Bronchial epithelial cell (primary cell): ENCODE measurements at places on chromosomes 12 and 14. TPM values are rescaled to one million over a fixed set of nuclear protein-coding genes. Genes with fewer than 3 reads are reported as not detected.

Gene IGF1
- 0.26 TPM in 1 of 2 replicates, not detected in the other for total RNA-seq

DNA sequence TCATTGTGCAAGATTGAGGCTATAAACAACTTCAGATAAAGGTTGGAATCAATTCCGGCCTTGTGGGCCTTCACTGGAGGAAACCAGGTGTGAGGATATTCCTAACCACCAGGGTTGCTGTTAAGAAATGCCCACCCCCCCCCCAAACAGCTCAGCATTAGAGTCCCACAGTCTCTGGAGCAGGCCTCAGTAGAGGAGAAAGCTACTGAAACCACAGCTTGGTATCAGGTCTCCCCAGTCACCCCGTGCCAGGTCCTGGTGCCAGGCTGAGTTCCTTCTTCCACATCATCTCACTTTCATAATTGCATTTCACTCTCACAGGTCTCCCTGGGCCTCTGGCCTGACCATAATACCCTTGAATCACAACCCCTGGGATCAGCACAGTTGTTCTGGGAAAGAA, 12.5 kb downstream of the GALNT6 start:
- no peak for DNase-seq

GRCh38 chr12:51662728-51663154, 71.7 kb downstream of the SCN8A start:
- no peak for DNase-seq

DNA sequence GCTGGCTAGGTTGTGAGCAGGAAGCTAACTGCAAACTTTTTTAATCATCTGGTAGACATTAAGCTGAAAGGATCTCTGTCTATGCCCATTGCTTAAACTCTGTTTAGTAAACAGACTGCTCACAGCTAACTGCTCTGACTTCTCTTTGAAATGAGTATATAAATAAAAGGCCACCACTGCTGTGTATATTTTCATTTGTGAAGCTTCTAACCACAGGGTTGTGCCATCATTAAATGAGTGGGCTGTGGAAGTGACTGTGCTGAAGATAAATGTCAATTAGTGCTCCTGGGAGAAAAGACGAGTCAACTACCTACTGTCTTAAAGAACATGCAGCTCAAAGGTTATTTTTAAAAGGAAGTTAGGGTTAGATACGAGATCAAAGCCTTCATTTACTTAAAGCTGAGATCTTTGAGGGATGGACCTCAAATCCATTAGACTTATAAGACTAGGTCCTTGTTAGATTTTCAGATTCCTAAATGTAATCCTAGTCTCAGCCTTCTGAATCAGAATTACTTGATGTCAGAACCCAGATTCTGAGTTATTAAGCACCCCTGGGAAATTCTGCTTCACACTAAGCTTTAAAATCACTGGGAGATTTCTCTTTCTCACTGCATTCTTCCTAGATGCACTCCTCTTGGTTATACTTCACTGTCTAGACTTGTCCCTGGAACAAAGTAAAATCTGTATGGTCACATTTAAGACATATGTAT, 213.1 kb upstream of the FLRT2 start:
- DNase-seq: no peak

Gene CYP27B1
- total RNA-seq: 0.77 and 3.9 TPM in 2 replicates

- DNase-seq: no peak
Observed at GRCh38 chr14:52049721-52050588, 18.9 kb downstream of the NID2 start.

DNA sequence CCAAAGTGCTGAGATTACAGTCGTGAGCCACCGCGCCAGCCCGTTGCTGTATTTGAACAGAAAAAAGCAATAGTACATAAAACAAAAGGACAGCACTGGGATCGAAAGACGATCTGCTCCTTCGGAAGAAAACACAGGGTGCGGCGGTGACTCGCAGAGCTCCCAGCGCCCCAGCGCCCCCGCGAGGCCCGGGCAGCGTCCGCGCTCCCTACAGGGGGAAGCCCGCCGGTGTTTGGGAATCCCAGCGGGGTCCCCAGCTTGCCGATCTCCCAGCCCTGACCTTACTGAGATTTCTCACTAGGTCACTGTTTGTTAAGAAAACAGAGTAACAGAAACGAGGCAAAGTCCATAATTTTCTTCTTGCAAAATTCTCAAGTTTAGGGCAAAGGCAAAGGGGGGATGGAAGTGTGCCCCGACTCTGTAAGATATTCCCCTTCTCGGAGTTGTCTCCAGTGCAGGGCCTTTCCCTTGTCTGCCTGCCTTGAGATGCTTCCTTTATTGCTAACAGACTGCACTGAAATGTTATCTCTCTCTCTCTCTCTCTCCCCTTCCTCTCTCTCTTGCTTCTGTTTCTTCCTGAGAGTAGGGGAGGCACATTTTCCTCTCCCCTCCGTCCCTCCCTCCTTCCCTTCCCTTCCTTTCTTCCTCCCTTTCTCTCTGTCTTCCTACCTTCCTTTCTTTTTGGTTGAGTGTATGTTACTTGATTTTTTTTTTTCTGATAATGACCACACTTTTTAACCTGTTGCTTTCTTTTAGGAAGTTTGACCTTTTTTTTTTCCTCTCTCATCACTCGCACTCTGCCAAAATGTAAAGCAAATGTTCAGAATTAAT, 91.9 kb downstream of the TMEM30B start:
- DNase-seq: peak; percentile 50

DNA sequence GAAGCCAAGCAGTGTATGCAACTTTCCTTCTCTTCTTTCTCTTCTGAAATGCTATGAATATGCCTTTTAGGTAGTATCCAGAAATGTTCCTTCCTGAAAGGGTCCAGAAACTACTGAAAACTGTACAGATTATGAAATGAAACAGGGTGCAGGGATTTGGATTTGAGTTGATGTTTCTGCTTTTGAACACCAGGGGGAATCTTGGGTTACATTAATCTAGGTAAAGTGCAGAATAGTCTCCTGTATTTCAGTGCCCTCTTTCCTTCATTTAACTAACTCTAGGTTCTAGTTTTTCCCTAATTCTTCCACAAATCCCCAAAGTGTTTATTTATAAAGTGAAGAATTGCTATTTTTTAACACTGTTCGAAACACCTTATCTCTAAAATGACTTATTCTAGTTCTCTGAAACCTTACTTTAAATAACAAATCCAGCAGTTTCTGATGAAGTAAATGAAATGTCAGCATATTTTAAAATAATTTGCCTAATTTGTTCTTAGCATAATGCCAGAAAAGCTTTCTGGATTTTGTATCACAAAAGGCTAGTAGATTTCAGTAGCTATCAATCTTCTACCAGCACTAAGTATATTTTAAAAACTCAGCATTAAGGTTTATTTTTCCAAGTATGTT, 111.9 kb downstream of the LRRK2 start:
- peak; percentile 33 for DNase-seq

DNA sequence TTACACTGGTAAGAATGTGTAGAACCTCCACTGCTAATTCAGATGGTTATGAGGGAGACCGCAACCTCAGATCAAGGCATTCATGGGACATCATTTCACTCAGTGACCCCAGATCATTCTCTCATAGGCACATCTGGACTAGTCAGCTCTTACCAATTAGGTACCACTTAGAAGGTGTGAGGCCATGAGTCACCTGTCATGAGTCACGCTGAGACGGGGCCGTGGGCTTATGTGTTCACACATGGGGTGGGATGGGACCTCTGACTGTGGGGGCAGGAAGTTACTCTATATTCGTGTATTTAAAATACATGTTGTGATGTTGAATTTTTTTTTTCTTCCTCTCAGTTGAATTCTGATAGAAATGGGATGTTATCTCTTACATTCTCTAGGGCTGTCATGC, 55.9 kb downstream of the CCDC92 start:
- peak; percentile 88 for DNase-seq

GRCh38 chr12:1533205-1533601, 61.2 kb downstream of the FBXL14 start:
- DNase-seq: no peak

DNA sequence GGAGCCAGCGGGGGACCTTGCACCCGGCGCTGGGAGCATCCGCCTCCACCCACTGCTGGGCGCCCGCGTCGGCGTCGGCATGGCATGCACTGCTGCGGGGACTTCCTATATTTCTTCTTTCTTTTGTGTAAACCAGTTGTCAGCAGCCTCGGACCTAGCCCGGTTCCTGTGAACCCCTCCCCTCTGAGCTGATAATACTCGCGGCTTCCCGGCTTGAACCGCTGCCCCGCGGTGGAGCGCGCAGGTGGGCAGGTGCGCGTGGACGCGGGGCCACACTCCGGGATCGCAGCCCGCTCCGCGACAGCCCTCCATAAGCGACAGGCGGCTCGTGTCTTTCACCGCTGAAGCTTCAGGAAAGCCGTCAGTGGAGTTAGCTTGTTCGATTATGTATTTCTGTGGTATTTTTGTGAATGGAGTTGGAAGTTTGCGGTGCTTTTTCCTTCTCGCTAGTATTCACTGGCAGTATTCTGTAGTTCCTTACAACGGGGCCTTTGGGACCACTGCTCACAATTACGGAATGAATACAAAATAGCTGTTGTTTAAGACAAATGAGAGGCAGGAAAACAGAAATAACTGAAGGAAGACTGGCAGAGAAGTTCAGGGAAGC, 870 bp downstream of the BMAL2 start:
- peak; percentile 38 for DNase-seq

Gene ANO4
- total RNA-seq: 2.4 TPM in 2 replicates

Gene KLHL33
- not detected in 2 replicates for total RNA-seq

DNA sequence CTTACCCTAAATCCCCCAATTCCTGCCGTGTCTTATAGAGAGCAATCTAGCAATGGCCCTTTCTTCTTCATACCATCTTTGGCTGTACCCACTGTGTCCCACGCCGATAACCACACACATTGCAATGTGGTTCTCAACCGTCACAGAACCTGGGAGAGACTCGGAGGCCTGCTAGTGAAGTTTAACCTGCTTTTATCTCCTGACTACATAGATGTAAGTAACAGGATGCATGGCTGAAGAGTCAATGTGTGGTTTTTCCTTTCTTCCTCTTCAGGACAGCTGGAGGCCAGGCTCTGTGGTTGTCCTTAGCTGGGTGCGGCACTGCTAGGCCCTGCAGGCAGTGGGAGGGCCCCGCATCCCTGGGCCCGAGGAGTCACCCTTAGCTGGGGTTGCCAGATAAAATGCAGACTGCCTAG, 51.3 kb downstream of the ZNF664 start:
- no peak for DNase-seq

- DNase-seq: no peak
Observed at GRCh38 chr12:175250-175649, 38.7 kb downstream of the SLC6A12 start.

DNA sequence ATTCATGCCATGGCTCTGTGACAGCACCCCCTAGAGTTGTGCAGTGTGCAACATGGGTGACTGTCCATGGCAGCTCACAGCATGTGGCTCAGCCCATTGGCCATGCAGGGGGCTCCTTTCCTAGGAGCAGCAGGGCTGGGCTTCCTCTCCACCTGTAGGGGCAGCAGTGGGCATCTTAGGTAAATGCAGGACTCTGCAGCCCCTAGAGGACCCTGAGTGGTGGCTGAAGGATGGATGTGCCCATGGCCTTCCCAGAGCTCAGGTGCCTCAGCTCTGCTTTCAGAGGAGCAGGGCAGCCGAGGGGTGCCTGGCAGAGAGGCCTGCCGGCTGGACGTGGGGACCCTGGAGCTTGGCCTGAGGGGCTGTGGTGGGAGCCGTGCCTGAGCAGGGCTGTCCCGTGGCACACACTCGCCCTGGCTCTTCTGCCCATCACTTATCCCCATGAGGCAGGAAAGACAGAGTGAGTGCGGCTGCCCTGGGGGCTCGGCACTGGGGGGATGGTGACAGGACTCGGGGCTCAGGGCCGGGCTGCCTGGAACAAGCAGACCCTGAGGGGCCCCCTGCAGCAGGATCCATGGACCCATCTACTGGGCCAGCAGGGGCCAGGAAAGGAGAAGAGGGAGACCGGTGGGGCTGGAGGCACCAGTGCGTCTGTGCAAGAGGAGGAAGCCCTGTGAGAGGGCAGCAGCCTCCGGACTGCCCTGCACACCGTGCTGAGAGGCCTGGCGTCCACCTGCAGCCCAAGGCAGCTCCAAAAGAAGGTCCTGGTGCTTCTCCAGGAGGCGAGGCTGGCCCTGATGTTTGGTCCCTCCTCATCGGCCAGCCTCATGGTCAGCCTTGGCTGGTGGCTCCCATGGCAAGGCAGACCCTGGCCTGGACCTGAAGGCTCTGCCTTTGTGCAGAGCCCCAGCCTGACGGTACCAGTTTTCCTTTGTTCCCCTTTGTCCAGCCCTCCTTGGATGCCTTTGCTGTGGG, 7.6 kb downstream of the ADSS1 start:
- no peak for DNase-seq

DNA sequence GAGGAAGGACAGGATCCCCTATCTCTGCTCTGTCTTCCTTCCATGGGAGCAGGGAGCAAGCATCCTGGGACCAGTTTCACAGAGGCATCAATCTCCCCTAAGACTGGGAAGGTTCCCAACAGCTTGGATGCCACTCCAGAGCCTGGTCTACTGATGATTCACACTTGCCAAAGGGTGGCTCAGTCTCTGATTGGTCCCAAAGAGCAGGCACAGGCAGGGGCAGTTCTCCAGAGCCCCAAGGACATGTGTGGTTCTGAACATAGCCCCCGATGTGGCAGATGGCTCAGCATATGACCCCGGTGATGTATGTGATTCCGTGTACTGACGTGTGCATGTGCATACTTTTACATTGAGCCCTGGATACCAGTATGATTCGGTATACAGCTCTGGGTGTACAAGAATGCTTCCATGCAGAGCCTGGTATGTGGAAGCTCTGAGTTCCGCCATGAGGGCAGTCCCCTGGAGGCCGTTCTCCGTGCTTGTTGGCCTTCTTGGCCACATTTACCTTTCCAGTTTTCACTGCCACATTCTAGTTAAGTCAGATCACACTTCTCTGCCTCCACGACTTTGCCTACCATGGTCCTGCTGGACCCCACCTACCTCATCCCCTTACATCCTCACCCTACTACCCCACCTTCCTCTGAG, 21.2 kb downstream of the ITGA7 start:
- DNase-seq: no peak

GRCh38 chr12:67710582-67710981, 62.0 kb downstream of the DYRK2 start:
- DNase-seq: peak; percentile 55

Gene SELPLG
- total RNA-seq: under 0.01 and 0.13 TPM in 2 replicates

- peak; percentile 51 for DNase-seq
Observed at GRCh38 chr14:93549595-93549994, 118.9 kb downstream of the UNC79 start.

GRCh38 chr14:95317817-95318343, 1.8 kb downstream of the CLMN start:
- no peak for DNase-seq

Gene KRT7
- total RNA-seq: 532 and 895 TPM in 2 replicates

Gene DEGS2
- total RNA-seq: 0.53 and 9.7 TPM in 2 replicates

- DNase-seq: no peak
Observed at GRCh38 chr14:54606178-54606577, 39.2 kb downstream of the SAMD4A start.
